Head of caudate nucleus (tissue), 42 donors: ENCODE measurements at places on chromosomes 5 and 9.

- no peak for DNase-seq
Observed at GRCh38 chr5:58099257-58099656, 360.6 kb downstream of the PLK2 start.

- no peak for DNase-seq
Observed at GRCh38 chr5:887947-888637, 4.5 kb downstream of the BRD9 start.

- DNase-seq = no peak
Observed at GRCh38 chr9:72734631-72735030, 213.2 kb downstream of the TMC1 start.

- peak; percentile 81 for DNase-seq
Observed at GRCh38 chr5:72166070-72166979, 59.0 kb downstream of the MAP1B start.

DNA sequence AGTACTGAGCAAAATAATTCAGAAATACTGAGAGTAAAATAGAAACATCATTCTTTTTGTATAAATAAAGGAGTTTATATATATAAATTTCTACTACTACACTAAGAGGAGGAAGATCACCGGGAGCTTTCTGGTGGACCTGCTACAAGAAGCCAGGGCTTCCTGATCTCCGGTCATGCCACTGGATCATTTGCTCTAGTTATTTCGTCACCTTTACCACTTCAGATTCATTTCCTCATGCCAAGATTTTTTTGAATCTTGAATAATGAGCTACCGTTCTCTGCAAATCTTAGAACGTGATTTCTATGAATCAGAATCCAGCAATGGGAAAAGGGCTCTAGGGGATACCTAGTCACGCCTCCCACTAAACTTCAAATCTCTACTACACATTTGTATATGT is 51.9 kb upstream of the TBC1D9B start:
- no peak for DNase-seq
